Activated CD4-positive, alpha-beta T cell treated with anti-CD3 and anti-CD28 coated beads, Interleukin-2, amount 50 U/mL, for 1 hour (primary cell): ENCODE measurements at places on chromosomes 5 and 9.

DNA sequence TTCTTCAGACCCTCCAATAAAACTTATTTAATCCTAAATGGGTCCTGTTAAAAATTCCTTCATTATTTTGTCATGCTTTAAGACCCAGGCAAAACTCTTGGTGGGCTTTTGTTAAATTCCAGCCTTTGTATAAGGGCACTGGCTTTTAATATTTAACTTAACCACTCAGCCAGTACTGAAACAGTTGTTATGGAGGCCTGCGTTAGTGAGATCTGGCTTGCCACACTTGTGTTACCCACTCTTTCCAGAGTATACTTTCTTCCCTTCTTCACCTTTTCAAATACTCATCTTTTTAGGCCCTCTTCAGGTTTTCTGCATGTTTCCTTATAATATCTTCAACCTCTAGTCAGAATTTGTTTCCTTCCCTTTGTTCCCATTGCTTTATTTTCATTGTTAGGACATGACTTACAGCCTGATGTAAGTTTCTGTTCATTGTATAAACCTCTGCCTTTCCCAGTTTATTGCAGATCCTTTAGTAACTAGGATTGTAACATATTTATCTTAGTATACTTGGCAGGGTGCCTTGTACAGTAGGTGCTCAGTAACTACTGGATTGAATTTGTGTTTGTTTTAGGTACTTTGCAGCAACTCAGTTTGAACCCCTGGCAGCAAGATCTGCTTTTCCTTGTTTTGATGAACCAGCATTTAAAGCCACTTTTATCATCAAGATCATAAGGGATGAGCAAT, 48.8 kb downstream of the LNPEP start:
- no peak for DNase-seq

- no peak for DNase-seq
Observed at GRCh38 chr5:141519605-141520565, 31.0 kb downstream of the PCDHGC5 start.

DNA sequence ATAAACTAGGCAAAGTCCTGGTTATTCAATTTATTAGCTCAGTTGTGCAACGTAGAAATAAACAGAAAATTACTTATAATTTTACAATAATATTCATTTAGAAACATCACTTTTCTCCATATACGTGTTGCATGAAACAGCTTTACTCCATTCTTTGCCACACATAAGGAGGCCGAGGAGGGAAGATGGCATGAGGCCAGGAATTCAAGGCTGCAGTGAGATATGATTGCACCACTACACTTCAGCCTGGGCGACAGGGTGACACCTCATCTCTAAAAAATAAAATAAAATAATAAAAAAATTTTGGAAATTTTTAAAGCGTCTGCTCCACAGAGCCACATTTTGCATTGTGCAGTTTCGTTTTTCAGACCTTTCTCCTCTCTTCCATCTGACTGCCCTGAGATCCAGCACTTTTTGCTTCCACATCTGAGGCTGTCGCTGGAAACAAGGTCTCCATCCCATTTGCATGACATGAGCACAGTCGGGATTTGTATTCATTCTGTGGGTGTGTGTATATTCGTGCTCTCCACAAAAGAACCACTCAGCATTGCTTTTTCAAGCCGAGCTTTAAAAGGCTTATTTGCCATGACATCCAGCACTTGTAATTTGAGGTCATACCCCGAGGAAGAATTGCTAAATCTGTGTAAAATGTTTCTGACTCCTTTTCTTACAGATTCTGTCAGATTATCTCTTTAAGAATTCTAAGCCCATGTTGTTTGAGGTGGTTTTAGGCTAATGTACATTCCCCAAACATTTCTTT, 98.6 kb upstream of the MSX2 start:
- DNase-seq: no peak

GRCh38 chr9:130938652-130939404, at the start of gene FIBCD1:
FIBCD1 (minus strand) TSS chr9:130939247; CDS start chr9:130938607, 640 bp downstream.
- no peak for DNase-seq

- no peak for DNase-seq
Observed at GRCh38 chr5:178304761-178305645, 72.4 kb upstream of the PHYKPL start.

DNA sequence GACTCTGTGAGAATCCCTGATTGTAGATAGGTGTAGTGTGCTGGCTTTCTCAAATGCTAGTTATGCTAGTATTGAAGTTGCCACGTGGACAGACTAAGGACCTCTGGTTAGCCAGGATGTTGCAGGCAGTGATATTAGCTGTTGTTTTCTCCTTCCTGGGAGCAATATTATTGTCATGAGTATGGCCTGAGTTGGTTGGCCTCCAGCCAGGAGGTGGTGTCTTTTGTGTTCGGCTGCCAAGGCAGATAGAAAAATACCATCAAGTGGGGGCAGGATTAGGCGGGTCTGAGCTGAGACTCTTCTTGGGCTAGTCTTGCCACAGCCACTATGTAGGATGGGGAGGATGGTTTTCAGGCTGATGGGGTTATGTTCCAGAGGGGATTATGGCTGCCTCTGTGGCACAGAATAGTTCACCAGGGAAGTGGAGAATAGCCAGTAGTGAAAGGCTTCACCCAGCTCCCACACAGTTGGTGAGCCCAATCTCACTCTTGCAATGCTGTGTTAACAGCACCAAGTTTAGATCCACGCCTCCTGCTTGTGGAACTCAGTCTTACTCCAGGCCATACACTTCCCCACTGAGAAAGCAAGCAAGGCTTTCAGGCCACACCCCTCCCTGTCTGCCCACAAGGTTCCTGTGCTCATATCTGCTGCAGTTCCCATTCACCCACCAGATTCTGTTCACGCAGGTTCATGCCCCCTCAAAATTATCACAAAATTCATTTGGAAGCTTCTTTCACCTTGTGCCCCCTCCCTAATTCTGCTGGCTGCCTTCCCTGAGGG, 31.2 kb downstream of the GHR start:
- DNase-seq: no peak
